ENCODE measurements at places on chromosomes 12 and 14.

DNA sequence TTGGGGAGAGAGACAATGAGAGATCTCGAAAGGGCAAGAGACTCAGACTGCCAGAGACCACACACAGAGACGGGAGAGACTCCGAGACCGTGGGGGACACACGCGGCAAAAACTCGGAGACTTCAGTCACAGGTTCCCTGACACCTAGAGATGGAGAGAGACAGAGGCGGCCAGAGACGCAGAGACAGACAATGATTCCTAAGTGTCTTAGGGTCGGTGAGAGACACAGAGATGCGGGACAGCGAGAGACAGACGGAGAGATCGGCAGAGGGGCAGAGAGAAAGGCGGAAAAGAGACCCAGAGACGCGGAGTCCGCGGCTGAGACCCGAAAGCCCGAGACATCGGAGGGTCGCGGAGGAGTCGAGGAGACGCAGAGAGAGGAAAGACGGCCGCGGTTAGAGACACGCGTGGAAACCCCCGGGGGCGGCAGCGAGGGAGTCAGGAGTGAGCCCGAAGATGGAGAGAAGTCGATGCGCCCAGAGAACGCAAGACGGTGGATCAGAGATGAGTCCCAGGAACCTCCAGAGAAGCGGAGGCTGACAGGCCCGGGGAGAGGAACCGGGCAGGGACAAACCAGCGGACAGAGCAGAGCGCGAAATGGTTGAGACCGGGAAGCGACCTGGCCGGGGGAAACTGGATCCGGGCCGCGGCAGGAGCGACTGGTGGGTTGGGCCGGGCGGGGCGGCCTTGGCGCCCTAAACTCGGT lies 7.8 kb downstream of the LHX5 start:
- no peak for DNase-seq

DNA sequence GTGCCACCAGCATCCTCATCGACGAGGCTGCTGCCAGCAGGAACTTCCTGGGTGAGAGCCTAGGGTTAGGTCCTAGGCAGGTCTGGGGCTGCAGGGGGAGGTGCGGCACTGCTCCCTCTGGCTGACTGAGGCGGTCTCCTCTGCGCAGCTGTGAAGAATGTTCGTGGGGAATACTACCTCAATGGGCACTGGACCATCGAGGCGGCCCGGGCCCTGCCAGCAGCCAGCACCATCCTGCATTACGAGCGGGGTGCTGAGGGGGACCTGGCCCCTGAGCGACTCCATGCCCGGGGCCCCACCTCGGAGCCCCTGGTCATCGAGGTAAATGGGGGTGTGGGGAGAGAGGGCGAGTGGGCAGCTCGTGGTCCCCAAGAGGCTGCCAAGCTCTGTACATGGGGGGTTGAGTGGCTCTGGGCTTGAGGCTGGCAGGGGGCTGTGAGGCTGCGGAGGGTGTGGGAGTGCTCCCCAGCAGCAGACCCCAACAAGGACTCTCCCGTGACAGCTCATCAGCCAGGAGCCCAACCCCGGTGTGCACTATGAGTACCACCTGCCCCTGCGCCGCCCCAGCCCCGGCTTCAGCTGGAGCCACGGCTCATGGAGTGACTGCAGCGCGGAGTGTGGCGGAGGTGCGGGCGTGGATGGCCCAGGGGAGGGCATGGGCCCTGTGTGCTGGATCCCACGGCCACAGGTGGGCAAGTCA lies 14.4 kb downstream of the PAPLN start:
- no peak for DNase-seq

GRCh38 chr12:47802312-47802711 lies 17.4 kb downstream of the HDAC7 start:
- no peak for DNase-seq

DNA sequence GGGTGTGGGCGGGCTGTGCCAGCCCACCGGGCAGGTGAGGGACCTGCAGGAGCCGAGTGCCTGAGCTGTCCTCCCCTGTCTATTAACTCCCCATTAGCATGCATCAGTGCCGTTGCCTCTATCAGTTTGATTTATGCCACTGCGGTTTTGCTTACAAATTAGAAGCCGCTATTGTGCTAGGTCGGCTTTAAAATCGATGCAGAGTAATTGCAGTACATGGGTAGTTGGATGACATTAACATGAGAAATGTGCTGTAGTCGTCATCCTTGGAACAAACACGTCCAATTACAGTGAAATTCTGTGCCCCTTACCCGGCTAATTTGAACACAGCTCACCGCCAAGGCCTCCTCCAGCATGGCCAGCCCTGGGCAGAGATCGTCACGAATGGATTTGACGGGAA lies 145.8 kb downstream of the TSPAN9 start:
- no peak for DNase-seq

DNA sequence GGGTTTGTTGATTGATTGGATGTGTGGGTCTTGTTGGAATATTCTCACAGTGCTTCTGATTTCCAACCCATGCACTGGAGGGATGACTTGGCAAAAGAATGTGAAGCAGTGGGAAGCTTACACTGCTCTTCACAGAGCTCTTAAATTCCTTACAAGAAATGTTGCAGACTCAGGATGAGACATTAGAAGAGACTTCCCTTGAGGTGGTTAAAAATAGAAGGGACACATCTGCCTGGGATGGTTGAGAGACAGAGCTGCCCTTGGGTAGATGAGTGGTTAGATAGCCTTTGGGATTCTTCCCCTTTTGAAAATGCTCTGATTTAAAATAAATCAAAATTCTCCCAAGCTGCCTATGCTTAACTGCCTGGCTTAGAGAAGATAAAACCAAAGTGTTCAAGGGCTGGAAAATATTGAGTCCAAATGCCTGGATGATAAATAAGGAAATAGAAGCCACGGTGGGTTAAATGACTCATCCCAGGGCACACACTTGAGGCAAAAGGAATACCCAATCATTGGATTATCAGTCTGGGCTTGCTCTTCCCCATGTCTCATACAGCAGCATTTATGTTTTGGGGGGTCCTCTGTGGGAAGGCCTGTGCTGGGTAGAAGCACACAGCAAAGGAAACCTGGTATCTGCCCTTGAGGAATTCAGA lies 264.3 kb downstream of the AKAP6 start:
- DNase-seq: no peak

GRCh38 chr12:123032736-123033391 lies 52.4 kb downstream of the ARL6IP4 start:
- no peak for DNase-seq

DNA sequence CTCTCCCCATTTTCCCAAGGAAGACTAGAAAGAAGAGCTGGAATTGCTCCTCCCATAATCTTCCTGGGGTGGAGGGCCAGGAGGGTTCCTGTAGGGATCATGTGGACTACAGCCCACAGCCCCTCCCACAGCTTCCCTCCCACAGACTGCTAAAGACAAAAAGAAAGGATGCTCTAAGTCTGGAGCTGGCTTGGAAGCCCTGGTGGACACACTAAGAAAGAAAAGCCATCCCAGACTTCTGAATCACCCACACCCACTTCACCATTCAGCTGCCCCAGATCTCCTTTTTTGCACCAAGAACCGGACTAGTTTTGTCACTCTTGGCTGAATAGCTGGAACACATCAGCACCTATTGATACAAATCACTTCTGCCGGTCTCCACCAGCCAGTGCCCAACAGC lies 56.8 kb upstream of the PLXNC1 start:
- DNase-seq: no peak

DNA sequence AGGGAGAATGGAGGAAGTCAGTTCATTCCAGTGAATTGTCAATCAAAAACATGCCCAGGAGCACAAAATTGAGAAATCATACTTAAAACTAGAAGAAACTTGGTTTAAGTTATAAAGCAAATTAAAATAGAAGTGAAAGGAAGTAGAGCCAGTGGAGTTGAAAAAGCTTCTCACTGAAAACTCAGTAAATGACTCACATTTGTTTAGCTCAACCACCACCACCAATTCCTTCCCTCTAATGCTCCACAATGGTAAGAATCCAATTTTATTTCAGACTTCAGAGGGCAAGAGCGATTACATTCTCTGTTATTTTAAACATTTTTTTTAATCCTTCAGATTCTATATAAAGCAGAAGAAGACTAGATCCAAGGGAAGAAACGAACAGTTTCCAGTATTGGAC lies 19.4 kb downstream of the UTP20 start:
- DNase-seq: no peak

DNA sequence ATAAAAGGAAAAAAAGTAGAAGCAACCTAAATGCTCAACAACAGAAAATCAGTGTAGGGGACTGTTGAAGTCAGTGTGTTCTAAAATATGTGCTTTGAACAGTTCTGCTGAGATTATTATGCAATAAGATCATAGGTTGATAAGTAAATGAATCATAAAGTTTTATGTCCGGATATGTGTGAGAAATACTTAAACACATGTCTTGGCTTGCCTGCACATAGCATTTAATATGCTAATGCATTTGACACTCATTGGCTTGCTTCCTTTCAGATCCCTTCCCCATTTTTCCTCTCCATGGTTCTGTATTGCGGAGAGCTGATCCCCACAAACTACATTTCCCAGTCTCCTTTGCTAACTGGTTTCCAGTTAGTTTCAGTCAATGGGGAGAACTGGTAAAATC lies 573.8 kb upstream of the TBX3 start:
- no peak for DNase-seq

DNA sequence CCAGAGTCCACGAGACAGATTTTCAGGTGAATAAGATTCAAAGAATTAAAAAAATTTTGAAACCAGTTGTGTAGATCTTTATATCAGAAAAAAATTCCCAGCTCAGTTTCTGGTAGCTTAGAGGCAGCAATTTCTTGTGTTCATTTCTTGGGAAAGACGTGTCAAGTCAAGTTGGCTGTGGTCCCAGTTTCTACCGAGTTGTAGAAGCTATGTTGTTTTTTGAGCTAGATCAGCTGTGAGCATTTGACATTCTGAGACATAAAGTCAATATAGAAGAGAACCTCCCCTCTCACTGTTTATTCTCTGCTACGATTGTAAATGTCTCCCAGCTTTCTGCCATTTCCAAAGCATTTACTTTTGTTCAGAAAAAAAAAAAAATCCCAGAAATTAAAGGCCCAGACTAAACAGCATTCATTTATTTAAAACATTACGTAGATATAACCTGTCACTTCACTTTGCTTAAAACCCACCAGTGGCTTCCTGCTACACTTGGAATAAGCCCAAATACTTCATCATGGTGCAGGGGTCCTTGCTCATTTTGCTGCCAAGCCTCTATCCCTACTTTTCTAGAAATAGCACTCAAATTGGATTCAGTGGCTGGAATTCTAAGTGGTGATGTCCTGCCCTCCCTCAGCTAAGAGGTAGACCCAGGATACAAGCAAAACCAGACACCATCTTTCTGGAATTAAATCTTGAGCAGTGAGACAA lies 20.6 kb upstream of the PYGL start:
- DNase-seq: no peak

DNA sequence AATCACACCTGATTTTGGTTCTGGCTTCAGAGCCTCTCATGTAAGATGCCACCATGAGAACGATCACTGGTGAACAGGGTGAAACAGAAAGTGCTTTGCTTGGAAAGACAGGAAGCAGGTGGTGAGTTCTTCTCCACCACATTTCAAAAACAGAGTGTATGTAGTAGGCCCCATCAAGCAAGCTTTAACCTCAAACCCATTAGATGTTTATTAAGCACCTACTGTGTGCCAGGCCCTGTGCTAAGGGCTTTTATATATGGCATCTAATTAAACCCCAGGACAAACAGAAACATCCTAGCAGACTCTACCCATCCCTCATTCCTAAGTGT lies 47.8 kb upstream of the MED13L start:
- peak; percentile 27 for DNase-seq

- DNase-seq: no peak
These were observed 25.5 kb upstream of the COX6A1 start for GRCh38 chr12:120412421-120412820.

GRCh38 chr14:106141242-106142220 lies 615.1 kb downstream of the TMEM121 start:
- peak; percentile 1 for DNase-seq

DNA sequence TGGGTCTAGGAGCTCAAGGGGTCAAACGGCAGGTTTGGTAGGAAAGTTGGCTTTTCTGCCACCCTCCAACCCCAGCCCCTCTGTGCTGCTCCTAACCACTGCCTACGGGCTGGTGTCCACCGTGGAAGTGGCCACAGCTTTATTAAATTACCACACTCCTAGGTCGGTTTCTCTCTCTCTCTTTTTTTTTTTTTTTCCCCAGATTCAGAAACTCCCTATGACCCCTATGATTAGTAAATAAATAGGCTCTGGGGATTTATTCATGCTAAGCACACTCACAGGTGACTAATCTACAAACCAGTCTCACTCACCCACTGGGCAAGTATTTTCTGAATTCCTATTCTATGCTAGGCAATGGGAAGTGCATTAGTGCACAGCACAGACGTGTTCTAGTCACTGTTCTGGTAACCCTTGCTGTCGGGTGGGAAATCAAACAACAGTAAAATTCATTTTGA lies 8.7 kb upstream of the DDX47 start:
- DNase-seq: no peak

DNA sequence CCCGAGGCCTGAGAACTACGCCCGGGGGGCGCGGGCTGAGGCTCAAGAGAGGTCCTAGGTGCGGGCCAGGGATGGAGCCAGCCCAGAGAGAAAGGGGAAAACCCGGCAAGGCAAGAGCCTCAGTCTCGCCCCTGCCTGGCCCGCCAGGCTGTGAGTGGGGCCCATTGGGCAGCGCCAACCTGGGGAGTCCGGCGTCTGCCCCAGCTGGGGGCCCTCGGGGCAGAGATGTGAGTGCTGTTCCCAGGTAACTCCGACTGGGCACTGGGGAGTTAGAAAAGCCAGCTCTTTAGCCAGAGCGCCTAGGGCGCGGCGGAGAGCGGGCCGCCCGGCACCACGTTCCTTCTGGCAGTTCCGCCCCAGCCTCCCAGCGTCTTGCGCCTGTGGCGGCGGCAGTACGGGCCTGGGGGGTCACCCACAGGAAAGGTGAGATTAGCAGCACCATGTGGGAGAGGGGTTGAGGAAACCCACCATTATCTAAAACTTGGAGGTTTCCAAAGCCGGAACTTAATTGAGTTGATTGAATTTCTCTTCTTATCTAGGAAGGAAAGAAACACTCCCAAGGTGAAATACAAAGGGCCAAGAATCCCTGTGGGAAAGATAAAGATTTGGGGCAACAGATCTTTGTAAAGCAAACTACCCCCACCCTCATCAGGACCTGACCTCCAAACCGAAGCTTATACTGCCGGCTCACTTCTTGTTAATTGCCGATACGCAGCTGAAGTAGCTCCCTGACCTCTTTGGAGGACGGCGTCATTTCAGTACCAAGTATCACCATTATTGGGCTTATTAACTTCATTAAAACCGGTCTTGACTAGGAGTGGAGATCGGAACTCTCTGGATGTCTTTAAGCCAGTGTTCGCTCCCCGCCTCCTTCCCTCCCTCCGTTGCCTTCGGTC lies 11.6 kb downstream of the OTX2 start:
- no peak for DNase-seq

DNA sequence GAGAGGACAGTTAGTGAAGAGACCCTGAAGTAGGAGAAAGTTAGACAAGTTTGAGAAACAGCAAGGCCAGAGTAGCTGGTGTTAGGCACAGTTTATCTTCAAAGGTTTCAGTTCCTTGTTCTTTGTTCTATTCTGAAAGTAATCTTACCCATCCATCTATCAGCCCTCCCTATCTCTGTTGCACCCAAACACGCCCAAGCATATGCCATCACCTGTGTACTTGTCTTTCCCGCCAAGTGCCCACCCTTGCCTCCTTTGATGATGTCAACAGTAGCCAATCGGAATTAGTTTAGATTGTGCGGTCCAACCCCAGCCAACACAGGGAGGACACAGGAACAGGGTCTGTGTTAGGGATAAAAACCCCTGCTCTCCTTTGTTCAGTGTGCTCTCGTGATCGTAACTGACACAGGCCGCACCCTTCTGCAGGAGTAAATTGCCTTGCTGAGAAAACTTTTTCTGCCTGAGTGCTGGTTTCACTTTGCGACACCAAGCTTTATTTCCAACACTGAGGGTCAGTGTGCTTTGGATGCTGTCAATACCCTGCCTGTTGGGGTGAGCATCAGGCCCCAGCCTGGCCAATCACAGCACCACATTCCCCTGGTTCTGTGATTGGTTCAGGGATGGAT lies 4.7 kb upstream of the TMEM229B start:
- DNase-seq: no peak

- DNase-seq: no peak
These were observed 43.8 kb upstream of the BMP4 start for GRCh38 chr14:54000341-54000811.
